AG10803 (cell line): ENCODE measurements at places on chromosomes 6 and 20.

- DNase-seq = no peak
Measured at GRCh38 chr6:28920281-28920680, 3.5 kb downstream of the TRIM27 start.

DNA sequence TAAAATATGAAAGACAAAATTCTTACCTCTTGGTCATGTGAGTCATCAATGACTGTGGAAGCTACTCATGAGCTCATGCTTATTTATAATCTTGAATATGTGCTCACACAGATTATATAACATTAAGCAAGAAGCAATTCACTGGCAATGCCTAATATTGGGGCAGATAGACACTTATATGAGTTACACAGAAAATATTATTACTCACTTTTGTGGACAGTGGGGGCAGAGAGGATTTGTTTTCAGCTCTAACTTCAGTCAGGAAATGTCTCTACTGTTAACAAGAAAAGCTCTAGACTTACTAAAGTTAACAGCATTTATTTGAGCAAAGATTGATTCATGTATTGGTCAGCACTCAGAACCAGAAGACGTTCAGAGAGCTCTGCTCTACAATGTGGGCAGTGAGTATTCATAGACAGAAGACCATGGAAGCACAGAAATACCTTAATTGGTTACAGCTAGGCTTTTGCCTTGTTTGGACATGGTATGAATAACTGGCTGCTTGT, 85.8 kb upstream of the AHI1 start:
- DNase-seq = peak; percentile 22

GRCh38 chr6:96909811-96910210, 12.1 kb upstream of the NDUFAF4 start:
- no peak for DNase-seq

- DNase-seq = no peak
Measured at GRCh38 chr6:103231181-103231580, 1628.5 kb downstream of the HACE1 start.
